Tibial artery (tissue), 4 donors: ENCODE measurements at places on chromosomes 12 and 14.

DNA sequence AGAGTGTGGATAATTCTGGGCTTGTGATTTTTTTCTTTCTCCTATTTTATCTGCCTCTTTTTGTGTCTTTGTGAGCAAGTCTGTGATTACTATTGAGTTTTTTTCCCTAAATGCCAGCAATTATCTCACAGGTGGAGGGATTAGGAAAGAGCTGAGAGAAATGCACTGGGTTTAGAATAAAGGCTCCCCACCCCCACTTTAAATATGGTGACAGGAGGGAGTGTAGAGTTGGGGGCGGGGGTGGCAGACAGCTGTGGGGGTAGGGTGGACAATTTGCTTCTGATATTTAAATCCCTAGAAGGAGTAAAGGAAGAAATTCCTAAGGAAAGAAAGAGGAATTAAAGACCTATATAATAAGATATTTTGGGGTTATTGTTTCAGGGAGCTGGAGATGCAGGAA lies 145.9 kb downstream of the NRXN3 start:
- no peak for DNase-seq

DNA sequence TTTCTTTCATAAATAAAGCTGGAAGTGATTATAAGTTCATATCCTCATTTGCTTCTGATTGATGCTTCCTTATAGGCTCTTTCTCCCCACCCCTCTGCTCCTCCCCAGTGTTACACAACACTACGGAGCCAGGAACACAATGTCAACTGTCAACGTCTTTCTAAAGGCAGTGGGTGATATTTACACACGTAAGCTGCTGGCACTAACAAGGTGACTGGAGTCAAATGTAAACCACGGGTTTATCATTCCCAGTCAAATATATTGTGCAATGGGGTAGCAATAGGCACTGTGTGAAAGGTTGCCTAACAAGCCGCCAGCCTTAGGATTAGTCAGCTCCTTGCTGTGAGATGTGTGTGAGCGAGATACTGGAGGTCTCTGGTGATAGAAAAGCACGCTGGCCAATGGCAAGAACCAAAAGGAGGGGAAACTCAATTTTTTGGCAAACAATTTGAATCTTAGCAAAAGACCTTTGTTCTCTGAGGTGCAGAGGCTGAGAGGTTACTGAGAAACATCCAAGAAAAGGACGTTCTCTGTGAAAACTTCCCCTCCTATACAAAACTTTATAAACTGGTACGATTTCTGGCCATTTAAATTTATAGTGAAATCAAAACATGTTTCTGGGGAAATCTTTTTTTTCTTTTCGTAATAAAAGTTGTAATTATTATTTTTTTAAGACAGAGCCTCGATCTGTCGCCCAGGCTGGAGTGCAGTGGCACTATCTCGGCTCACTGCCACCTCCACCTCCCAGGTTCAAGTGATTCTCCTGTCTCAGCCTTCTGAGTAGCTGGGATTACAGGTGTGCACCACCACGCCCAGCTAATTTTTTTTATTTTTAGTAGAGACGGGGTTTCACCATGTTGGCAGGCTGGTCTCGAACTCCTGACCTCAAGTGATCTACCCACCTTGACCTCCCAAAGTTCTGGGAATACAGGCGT lies 22.3 kb upstream of the HECTD1 start:
- DNase-seq = peak; percentile 70

GRCh38 chr14:99803803-99804202 lies 10.6 kb downstream of the EML1 start:
- no peak for DNase-seq

DNA sequence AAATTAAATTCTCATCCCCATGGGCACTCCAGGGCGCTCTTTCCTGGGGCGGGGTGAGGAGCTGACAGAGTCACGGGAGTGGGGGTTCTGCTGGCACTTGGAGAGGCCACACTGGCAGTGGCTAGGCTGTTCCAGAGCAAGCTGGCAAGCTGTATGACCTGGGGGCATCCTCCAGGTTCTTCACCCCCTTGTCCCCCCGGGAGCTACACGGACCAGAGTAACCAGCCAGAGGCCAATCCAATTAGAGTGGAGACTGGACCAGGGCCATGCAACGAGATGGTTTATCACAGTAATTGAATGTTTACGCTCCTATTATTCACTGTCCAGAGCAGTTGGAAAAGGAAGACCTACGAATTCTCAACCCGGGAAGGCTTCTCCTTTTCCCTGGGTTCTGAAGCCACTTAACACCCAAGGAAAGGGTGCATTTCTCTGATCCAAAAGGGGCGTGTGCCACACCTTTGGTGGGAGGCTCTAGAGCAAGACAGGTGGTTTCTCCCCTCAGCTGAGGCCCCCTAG lies 43.8 kb upstream of the PNMA1 start:
- DNase-seq = no peak

DNA sequence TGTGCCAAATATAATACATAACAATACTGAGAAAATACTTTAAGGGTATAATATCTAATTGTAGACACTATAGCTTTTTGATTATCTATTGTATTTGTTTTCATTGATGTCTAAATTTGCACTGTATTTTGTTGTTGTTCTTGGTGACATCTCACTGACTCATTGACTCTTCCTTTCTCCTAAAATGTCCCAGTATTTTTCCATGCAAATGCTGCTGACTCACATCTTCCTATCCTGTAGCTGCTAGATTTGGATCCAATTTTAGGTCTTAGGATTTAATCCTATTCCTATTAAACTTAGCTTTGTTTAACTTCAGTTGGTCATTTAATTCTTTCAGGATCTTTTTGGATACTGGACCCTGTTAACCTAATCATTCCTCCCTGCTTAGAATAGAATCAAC lies 148.5 kb downstream of the TMTC2 start:
- DNase-seq = no peak

DNA sequence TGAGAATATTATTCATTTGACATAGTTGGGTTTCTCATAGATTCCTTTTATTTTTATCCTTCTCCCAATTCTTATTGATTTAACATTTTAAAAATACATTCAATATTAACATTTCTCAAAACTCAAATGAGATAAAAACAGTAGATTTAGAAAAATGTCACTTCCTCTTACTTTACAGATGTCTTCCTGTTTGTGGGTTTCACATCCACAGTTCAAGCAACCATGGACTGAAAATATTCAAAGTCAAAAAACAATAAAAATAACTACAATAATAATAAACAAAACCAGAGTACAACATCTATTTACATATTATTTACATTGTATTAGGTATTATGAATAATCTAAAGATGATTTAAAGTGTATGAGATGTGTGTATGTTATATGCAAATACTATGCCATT lies 111.3 kb upstream of the SLC16A7 start:
- no peak for DNase-seq

DNA sequence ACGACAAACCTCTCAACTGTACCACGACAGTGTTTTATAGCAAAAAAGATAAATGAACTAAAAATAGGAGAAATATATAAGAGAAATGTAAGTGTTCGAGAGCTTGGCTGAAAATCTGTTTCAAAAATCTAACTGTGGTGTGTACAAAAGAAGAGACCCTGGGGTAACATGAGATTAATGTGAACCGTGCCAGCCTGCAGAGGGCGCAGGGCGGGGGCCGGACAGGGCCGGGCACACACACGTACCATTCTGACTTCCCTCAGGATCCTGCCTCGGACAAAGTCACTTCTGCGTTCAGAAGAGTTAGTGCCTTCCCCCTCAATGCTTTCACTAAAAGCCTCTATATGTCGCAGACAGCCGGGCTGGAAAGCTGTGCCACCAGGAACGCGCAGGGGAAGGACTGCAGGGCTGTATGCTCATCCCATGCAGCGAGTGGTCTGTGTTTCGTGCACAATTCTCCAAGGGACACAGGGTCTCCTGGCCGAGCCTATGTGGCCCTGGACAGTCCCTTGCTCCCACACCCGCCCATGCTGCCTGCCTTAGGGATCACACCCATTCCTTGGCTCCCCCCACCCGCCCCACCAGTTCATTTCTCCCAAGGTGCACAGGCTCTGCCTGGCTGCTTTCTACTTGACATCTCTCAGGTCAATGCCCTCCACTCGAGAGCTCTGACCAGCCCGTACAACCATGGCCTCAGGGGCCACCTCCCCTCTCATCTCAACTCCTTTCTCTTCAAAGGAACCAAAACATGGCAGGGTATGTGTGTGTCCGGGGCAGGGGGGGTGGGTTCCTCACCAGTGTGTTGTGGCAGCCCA lies 8.5 kb downstream of the CDCA4 start:
- no peak for DNase-seq

- DNase-seq = peak; percentile 23
These were observed 15.8 kb upstream of the ATP5F1B start for GRCh38 chr12:56661560-56661959.

GRCh38 chr14:91418387-91419043 lies 895 bp upstream of the CCDC88C start:
- DNase-seq = no peak

GRCh38 chr14:61532763-61533162 lies 162.6 kb upstream of the HIF1A start:
- DNase-seq = no peak
